ENCODE measurements at places on chromosomes 13 and 19.

DNA sequence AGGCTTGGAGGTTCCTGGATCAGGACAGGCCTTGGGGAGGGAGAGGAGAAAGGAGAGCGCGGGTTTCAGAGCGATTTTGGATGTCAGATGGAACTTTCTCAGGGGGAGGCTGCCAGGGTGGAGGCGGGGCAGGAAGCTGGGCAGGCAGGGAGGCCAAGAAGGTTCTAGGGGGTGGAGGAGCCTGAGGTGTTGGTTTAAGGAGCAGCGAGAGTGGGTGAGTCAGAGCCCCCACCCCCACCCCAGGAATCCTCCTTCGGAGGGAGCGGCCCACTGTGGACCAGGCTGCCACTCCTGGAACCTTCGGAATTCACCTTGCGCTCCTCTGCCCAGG is 15.9 kb upstream of the NOP53 start:
- no peak for DNase-seq

DNA sequence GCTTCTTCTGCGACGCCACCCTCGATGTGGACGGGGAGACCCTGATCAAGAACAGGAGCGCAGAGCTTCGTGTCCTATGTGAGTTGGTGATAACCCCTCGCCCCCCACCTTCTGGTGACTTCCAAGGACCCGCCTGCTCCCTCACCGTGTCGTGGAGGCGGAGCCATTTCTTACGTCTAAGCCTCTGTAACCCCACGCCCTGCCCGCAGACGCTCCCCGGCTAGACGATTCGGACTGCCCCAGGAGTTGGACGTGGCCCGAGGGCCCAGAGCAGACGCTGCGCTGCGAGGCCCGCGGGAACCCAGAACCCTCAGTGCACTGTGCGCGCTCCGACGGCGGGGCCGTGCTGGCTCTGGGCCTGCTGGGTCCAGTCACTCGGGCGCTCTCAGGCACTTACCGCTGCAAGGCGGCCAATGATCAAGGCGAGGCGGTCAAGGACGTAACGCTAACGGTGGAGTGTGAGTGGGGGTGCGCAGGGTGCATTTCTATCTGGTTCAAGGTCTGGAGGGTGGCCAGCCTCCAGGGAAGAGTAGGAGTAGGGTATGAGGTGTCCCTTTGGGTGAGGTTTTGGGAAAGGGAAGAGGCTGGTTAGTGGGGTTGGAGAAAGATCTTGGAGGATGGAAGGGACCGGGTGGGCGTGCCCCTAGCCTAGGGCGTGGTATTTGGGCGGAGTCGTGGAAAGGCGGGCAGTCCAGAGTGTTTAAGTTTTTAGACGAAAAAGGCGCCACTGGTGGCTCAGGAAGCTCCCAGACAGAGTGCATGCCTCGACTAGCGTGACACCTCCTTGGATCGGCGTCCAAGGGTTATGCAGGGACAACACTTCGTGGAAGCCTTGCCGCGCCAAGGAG is 3.3 kb downstream of the ICAM5 start:
- DNase-seq = no peak

DNA sequence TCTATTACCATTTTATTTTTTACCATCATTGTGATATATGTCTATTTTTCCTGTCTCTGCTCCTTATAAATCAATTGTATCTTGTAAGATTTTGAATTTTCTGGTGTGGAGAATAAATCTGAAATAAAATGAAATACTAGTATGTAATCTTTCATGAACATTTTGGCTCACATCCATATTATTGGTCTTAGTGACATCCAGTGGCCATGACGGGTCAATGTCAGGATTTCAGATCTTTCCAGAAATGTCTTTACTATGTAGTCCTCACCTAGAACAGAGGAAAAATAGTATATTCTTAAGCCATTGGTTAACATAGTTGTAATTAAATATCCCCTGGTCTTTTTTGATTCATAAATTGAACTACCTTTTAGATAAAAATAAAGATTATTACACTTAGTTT is 109.8 kb upstream of the GPC6 start:
- no peak for DNase-seq

DNA sequence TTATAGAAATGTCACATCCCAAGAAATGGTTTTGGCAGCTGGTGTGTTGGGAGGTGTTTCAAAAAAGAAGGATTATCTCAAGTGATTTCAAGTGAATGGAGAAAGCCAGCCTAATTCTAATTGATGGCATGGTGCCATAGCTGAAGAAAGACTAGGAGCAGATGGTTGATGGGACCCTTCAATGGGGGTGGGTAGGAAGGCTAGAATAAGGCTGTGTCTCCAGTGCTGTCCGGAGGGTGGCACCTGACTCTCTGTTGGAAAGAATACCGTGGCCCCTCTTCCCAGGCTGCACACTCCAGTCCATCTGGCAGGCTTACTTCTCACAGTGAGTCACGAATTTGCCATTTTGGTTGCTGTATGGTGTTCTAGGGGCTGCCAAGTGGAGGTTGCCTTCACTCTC is 51.0 kb upstream of the GPR12 start:
- DNase-seq = peak; percentile 23

DNA sequence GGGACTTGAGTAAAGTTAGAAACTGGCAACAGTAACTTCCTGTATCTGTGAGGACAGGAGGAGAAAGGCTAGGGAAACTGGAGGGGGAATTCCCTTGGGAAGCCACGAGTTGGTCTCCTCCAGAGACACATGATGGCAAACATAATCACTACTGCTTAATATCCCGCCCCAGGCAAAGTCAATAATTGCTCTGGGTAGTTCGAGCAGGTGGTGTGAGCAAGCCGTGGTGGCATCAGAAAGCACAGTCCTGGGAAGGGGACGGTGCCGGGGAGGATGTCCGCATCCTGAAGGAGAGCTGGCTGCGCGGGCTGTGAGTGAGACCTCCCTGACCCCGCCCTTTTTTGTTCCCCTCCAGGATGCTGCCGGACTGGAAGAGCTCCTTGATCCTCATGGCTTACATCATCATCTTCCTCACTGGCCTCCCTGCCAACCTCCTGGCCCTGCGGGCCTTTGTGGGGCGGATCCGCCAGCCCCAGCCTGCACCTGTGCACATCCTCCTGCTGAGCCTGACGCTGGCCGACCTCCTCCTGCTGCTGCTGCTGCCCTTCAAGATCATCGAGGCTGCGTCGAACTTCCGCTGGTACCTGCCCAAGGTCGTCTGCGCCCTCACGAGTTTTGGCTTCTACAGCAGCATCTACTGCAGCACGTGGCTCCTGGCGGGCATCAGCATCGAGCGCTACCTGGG is 1.4 kb downstream of the FFAR2 start:
- no peak for DNase-seq

- peak; percentile 33 for DNase-seq
Measured at GRCh38 chr19:38319421-38320258, at the start of gene KCNK6. TSS of gene KCNK6 (plus strand) at chr19:38319845. CDS start at chr19:38319951, 106 bp downstream.

GRCh38 chr19:13231663-13232062 is 81.5 kb downstream of the IER2 start:
- DNase-seq = no peak

DNA sequence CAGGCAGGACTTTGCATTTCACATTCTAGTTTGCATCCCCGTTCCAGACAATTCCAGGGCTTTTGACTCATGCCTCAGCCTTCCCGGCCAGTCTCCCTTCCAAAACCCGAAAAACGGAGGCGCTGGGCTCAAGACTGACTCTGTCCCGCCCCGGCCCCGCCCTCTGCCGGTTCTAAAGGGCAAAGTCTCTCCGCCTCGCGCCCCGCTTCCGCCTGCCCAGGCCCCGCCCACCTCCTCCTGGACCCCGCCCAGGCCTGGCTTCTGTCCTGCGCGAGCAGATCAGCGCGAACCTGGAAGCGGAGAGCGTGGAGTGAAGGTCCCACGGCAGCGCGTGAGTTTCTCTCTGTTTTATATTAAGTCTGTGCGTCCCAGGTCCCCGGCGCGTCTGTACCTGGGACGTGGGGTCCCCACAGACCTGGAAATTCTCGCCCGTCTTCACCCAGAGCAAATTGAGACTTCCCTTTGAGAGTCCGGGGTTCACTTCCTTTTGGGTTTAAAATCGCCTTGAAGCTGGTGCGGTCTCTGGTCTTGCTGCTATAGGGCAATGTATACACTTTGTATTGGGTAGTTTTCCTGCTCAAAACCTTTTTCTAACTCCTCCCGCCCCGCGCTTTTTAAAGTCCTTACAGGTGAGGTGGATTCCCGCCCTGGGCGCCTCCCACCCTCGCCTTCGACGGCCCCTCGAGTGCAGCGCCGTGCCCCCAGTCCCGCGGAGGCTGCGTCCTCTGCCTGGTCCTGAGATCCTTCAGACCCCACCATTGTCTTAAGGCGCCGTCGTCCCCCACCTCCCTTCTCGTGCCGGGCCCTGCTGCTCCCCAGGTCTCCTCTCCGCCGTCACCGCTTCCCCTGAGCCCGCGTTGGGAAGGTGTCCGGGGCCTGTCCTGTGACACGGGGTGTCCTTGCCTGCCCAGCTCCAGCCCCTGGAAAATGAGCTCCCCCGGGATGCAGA is 31.2 kb downstream of the ZNF701 start:
- DNase-seq = peak; percentile 89

GRCh38 chr13:107376341-107377125 is 808.6 kb upstream of the ARGLU1 start:
- DNase-seq = peak; percentile 38

DNA sequence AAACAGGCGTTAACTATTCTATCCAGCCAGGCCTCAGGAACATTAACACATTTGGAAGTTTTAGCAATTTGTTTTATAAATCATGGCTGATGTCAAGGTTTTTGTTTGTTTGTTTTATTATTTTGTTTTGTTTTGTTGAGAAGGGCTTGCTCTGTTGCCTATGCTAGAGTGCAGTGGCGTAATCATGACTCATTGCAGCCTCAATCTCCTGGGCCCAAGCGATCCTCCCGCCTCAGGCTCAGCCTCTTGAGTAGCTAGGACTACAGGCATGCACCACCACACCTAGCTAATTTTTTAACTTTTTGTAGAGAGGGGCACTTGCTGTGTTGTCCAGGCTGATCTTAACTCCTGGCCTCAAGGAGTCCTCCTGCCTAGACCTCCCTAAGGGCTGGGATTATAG is 28.3 kb downstream of the NUP58 start:
- no peak for DNase-seq

- no peak for DNase-seq
Measured at GRCh38 chr13:35471706-35472322, 4.7 kb downstream of the MAB21L1 start.

GRCh38 chr13:31767175-31767900 is 28.0 kb downstream of the RXFP2 start:
- DNase-seq = no peak

- DNase-seq = no peak
Measured at GRCh38 chr13:76833441-76833954, 52.7 kb downstream of the KCTD12 start.

GRCh38 chr13:43245374-43245964 is 222.1 kb downstream of the DNAJC15 start:
- DNase-seq = no peak

DNA sequence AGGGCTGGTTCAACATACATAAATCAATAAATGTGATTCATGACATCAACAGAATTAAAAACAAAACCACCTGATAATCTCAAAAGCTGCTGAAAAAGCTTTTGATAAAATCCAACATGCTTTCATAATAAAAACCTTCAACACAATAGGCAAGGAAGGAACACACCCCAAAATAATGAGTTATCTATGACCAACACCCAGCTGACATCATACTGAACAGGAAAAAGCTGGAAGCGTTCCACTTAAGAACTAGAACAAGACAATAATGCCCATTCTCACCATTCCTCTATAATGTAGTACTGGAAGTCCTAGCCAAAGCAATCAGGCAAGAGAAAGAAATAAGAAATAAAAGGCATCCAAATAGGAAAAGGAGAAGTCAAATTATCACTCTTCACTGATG is 116.2 kb upstream of the FREM2 start:
- DNase-seq = no peak

DNA sequence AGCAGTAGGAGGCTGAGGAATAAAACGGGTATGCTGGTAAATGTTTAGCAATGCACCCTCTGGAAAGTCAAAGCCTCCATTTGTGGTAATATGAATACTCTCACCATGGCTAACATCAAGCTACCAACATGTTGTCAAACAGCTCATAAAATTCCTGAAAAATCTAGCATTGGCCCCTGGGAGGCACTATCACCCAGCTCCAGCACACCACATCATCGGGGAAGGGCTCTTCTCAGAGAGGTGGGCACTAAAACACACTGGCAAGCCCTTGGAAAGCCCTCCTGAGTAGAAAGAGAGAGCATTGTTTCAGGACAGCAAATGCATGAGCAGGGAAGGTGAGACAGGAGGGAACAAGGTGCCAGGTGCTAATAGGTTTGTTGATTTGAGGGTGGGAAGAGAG is 53.9 kb upstream of the FLT1 start:
- DNase-seq = no peak

DNA sequence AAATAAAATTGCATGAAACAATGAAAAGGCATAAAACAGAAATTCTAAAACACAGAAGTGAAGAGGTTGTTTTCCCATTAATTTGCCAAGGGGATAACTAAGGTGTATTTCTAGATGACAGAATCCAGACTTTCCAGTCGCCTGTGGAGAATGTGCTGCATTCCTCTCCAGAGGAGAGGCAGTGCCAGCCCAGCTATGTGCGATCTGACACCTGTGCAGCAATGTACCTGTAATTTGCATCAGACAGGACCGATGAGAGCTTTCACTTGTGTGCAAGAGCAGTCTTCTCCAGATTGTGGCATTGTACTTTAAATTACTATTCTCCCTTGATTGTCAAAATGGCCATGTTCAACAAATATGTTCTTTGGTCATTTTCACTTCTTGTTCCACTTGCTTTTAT is 1037.9 kb downstream of the EFNB2 start:
- no peak for DNase-seq

GRCh38 chr19:3849092-3849491 is 19.7 kb downstream of the ZFR2 start:
- DNase-seq = no peak

GRCh38 chr13:70172946-70173597 is 64.8 kb upstream of the KLHL1 start:
- DNase-seq = no peak

- no peak for DNase-seq
Measured at GRCh38 chr13:38943231-38943630, 47.4 kb downstream of the STOML3 start.

GRCh38 chr13:73428137-73428536 is 369.3 kb downstream of the KLF5 start:
- peak; percentile 4 for DNase-seq

- peak; percentile 16 for DNase-seq
Measured at GRCh38 chr19:5128251-5128935, 159.5 kb downstream of the KDM4B start.

DNA sequence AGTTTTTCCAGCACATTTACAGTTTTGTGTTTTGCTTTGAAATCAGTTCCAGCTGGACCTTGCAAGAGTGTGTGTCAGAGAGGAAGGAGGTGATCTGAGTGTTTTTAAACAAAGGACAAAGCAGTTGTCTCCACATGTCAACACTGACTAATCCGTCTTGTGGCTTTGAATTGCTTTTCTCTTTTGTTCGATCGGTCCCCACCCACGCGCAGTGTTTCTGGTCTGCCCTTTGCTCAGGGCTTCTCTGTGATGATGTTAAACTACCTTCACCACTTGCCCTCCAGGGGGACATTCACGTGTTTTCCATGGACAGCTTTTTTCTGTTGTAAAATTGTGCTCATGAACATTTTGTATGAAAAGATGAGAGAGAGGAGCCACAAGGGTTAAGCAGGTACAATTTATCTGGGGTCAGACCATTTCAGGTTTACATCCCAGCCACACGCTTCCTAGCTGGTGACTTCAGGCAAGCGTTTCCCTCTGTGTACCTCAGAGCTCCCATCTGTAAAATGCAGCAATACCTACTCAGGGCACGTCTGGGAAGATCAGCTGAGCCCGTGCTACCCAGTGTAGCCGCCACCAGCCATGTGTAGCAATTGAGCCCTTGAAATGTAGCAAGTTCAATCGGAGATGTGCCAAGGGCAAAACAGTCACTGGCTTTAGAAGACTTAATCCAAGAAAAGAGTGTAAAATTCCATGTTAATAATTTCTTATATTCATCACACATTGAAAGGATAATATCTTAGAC is 13.5 kb upstream of the PLA2G4C start:
- peak; percentile 53 for DNase-seq

GRCh38 chr13:50015258-50015657 is at the start of gene KCNRG:
TSS of gene KCNRG (plus strand) at chr13:50015444. CDS start at chr13:50015494, 50 bp downstream.
- DNase-seq = no peak

Measured in Ammon's horn (tissue), 1 donor.